GM12878 (cell line): ENCODE measurements at places on chromosomes 6 and 20. TPM values are rescaled to one million over a fixed set of nuclear protein-coding genes. Genes with fewer than 3 reads are reported as not detected.

GRCh38 chr20:58987790-58988564, 6.9 kb downstream of the NELFCD start:
- H3K27ac ChIP-seq = no peak overlapping the region
- peaks cover 4% of the 10 kb centered on the region; the same call in 1 of the 2 replicates for H3K4me1 ChIP-seq
- no peaks in the 10 kb centered on the region for H3K27me3 ChIP-seq
- no peak overlapping the region for H3K4me3 ChIP-seq

DNA sequence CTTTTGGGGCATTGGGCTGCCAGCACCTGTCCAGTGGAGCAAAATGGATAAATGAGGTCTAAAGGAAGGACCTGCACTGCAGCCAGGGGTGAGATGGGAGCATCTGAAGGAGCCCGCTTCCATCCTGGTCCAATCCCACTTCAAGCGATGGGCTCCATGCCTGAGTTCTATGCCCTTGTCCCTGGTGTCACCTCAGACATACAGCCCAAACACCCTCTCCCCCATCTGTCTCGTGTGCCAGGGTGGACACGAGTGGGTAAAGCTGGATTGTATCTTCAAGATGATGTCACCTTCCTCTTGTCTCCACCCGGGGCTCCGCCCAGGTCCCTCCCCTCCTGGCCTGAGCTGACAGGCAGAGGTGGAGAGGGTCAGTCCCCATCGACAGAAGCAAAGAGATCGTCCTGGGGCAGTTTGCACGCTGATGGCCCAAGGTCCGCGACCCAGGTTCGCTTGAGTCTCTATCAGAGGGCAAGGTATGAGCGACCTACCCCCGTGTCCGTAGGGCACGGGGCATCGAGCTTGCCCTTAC, 544 bp downstream of the SMIM29 start:
- peaks cover 19% of the 10 kb centered on the region for H3K4me1 ChIP-seq
- peak overlapping the region; percentile 78 for H3K27ac ChIP-seq
- H3K36me3 ChIP-seq = peaks cover 8% of the 10 kb centered on the region

DNA sequence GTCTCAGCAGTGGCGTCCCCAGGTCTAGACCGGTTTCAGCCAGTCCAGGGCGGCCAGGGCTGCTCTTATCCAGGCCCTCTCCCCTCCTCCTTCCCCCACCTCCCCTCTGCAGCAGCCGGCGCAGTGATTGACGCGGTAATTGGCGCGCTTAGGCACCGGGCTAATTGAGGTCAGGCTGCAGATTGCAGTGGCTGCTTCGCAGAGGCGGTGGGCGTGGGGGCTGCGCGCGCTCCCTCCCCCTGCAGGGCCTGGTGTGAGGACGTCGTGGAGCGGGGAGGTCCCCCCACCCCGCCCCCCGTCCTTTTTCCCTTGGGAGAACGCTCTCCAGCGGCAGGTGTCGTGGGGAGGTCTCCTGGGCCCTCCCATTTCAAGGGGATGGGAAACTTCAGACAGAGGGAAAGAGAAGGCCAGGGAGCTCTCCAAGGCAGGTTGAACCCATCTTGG, 70.4 kb upstream of the BLCAP start:
- no peaks in the 10 kb centered on the region for H3K4me1 ChIP-seq
- H3K36me3 ChIP-seq = no peaks in the 10 kb centered on the region
- peaks cover 1% of the 10 kb centered on the region; the same call in 1 of the 2 replicates for H3K27me3 ChIP-seq
- no peak for DNase-seq
- H3K4me3 ChIP-seq = no peak overlapping the region

DNA sequence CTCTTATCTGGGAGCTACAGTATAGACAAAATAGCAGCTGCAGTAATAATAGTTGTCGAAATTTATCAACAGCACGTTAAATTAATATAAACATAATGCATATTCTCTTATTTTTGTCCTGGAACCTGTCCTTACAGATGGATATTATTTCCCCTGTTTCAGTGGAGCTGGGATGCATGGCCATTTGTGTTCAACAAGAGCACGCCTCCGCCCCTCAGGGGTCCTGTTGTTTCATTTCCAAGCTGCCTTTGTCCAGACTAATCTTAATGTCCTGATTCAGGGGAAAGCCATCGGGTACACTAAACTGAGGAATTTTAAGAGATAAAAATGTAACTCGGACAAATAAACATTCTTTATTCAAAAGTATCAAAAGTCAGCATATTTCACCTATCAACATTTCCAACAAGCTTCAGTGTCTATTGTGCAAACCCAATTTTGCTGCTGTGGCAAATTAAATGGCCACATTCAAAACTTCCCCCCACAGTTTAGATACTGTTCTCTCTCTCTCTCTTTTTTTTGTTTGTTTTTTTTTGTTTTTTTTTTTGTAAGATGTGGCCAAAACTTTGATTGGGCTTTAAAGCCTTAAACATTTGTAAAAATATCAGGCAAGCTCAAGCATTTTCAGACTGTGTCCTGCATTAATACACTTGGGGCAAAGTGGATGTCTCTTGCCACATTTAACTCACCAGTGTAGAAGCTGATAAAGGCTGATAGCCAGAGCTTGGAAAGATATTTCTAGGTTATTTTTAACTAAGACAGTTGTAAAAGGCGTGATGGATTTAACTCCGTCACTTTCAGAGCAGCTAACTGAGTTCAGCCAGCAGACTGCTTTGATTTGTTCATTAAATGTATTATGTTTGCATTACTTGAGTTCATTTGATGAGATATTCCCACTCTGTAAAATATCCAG, 112.5 kb upstream of the QKI start:
- H3K4me3 ChIP-seq = no peak overlapping the region
- no peaks in the 10 kb centered on the region for H3K36me3 ChIP-seq
- no peaks in the 10 kb centered on the region for H3K4me1 ChIP-seq

GRCh38 chr6:159180001-159180400, 10.8 kb downstream of the FNDC1 start:
- no peaks in the 10 kb centered on the region for H3K36me3 ChIP-seq
- no peak overlapping the region for H3K4me3 ChIP-seq
- H3K27me3 ChIP-seq = peaks cover 3% of the 10 kb centered on the region; the same call in 1 of the 2 replicates
- H3K27ac ChIP-seq = no peak overlapping the region
- no peaks in the 10 kb centered on the region for H3K4me1 ChIP-seq

UST gene
- 2.2 and 2.4 TPM in 2 replicates for total RNA-seq

GRCh38 chr20:16058268-16058667, 515.0 kb downstream of the KIF16B start:
- no peaks in the 10 kb centered on the region for H3K4me1 ChIP-seq
- no peaks in the 10 kb centered on the region for H3K36me3 ChIP-seq
- no peak overlapping the region for H3K27ac ChIP-seq
- H3K4me3 ChIP-seq = no peak overlapping the region
- no peaks in the 10 kb centered on the region for H3K27me3 ChIP-seq
- no peak for DNase-seq
